ENCODE measurements at places on chromosomes 11 and 22. TPM values are rescaled to one million over a fixed set of nuclear protein-coding genes. Genes with fewer than 3 reads are reported as not detected.

Gene KIF18A
- not detected for total RNA-seq

Gene DNAJB7
- not detected for total RNA-seq

Gene USH1C
- total RNA-seq, result 20.8 TPM

Gene TTC36
- total RNA-seq, result not detected

Gene APOL5
- not detected for total RNA-seq

Gene APOA4
- total RNA-seq, result not detected

Gene DDI1
- total RNA-seq, result not detected

Gene TUB
- total RNA-seq, result 8.6 TPM

Gene PANX3
- total RNA-seq, result not detected

Gene PRODH
- 11.5 TPM for total RNA-seq
